Activated naive CD4-positive, alpha-beta T cell (primary cell): ENCODE measurements at places on chromosomes 5 and 9.

DNA sequence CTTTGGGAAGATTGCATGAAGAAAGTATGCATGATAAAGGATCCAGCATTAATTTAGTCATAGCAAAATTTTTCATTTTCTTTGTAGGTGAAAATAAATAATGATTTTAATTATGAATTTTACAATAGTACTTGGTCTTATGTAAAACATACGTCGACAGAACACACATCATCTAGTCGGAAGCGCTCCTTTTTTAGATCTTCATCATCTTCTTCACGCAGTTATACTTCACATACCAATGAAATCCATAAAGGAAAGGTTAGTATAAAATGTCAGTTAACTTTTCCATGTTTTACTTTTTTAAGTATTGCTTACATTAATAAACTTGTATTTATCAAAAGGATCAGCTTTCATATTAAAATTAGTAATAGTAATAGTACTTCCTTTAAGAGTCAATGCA lies 35.8 kb downstream of the C7 start:
- DNase-seq, result no peak

GRCh38 chr9:124297551-124297901 lies 39.8 kb downstream of the NEK6 start:
- DNase-seq, result no peak

- DNase-seq, result no peak
Measured at GRCh38 chr5:118863345-118863744, 125.0 kb downstream of the DTWD2 start.

- no peak for DNase-seq
Measured at GRCh38 chr5:114434396-114435219, 72.7 kb downstream of the KCNN2 start.

DNA sequence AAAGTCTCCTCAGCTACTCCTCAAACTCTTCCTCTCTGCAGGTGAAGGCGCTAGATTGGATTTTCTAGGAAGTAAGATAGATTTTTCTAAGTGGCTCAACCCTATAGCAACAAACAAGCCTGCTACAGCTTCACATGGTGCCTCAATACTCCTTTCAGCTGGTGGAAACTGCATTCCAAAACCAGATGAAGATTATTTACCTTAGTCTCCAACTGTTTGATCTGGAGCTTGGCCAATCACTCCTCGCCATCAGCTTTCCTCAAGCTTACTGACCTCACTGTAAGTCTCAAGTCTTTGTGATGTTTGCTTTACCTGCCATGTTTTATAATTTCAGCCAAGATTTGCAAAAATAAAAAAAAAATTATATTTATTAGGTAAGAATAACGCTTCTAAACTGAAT lies 622.4 kb downstream of the CHSY3 start:
- no peak for DNase-seq

DNA sequence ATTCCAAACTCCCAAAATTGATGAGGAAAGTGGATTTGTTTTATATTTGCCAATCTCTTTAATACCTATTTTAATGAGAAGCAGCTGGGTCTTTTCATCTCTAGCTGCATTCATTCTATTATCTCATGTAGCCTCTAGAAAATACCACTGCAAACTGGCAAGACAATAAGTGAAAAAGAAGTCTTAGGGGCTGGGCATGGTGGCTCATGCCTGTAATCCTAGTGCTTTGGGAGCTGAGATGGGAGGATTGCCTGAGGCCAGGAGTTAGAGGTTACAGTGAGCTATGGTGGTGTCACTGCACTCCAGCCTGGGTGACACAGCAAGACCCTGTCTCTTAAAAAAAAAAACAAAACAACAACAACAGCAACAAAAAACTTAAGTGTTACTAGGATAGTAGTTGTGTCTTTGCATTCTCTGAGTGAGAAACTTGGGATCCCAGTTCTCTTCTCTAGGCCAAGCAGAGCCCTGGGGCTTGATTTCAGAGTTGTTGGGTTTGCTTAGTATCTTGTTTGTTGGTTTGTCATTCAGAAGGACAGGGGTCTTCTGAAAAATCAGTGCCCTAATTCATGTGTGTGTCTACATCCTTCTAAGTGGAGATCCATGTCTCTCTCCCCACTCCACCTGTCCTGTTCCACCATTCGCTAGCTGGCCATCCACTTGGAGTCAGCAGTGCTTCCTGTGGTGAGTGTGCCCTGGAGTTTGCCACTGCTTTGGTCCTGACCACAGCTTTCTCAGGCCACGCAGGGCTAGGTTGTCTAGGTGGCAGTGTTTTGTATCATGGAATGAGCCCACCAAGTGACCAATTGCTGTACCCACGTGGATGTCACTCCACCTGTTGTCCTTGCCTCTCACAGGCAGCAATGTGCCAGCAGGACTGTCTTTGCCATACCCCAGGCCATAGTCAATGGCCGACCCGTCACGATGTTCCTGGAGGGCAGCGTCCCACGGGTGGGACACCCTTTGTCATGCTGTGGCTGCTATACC lies 19.5 kb downstream of the MARCHF6 start:
- no peak for DNase-seq

- DNase-seq, result no peak
Measured at GRCh38 chr5:96880444-96881164, 4.3 kb downstream of the ERAP2 start.

DNA sequence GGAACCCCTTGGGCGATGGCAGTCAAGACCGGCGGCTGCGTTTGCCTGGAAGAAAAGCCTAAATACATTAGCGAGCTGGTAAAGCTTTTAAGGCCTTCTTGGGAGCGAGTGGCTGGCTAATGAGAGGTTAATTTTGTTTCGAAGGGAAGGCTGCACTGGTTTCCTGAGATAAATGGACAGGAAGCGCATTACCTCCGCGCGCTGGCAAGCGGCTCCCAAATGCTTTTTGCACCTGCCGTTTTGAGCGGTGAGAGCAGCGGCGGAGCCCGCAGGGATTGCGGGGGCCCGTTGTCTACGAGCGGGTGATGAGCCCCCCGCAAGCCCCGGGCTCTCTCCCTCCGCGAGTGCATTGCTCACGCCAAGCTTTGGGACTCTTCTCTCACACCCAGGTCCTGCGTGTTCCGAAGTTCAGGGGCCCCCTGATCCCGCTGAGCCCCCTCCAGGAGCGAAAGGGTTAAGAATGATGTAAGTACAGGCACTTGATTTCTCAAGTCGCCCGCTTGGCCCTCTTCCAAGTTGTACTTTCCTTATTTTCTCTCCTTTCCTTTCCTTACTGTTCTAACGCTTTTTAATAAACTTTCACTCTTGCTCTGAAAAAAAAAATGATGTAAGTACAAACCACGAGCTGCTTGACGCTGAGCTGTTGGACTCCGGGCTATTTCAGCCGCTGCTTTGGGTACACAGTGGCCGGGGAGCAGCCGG lies 3.1 kb upstream of the RGMB start:
- no peak for DNase-seq

DNA sequence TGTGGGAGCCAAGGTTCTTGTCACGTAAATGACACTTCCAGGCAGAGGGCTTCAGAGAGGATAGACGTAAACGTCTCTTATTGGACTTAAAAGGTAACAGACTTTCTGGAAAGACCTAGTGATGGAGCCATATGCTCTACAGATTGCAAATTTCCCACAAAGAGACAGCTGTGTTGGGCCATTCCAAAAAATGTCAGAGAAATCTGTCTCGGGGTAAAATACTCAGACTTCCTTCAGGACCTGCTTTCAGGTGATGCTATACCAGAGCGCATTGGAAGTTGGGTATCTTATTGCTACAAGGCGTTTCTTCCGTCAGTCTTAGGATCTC lies 29.2 kb downstream of the PROP1 start:
- no peak for DNase-seq

- no peak for DNase-seq
Measured at GRCh38 chr9:12849486-12850003, 74.7 kb downstream of the LURAP1L start.

GRCh38 chr5:10502130-10502529 lies 60.5 kb downstream of the ROPN1L start:
- DNase-seq, result no peak

DNA sequence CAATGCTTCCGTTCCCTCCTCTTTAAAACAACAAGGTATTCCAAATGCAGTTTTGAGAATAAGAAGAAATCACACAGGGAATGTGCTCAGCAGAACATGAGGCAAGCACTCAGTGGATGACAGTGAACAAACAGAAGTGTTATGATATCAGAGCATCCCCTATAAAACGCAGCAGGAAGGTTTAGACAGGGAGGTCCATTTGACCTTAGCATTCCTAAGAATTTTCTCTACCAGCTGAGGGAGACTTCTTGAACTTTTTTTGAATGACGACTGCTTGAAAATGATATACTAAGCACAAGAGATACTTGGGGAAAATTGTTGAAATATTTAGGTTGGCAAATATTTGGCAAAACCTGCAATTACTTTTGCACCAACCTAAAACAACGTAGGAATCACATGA lies 3.9 kb downstream of the AMACR start:
- DNase-seq, result no peak

GRCh38 chr5:78630047-78630446 lies 18.5 kb downstream of the LHFPL2 start:
- DNase-seq, result no peak

DNA sequence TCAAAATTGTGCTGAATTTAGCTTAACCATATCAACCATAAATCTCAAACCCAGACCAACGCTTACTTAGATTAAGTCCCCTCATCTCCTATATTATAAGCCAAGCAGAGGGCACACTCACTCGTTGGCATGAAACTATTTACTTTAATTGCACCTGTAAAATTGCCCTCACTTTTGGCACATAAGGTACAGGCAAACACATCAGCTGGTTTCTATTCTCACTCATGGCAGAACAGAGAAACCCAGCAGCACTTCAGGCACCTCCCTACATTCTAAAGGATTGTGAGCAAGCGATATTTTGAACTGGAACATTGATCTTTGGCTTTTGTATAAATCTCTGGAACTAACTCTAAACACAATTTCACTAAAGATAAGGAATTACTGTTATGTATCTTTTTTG lies 845.6 kb upstream of the CDH6 start:
- no peak for DNase-seq

- no peak for DNase-seq
Measured at GRCh38 chr9:117334101-117334500, 80.8 kb downstream of the ASTN2 start.

- no peak for DNase-seq
Measured at GRCh38 chr9:18666986-18667772, 193.2 kb downstream of the ADAMTSL1 start.

DNA sequence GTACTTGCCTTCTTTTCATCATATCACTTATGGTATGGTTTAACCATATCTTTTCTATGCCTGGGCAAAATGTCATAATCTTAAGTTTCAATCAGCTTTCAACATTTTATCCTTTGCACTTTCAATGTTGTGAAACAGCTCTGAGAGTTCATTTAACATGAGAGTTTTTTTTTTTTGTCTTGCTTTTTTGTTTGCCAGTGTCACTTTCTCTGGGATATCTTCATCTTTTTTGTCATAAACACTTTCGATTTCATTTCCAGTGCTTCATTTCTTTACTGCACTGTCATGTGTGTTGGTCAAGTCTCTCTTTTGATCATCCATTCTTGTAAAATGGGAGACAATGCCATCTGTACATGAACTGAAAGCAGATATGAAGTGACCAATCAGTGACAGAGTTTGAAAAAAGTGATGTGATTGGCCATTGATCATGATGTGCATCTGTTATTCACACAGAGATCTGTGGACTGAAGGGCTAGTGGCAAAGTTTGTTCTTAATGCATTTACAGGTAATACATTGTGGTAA lies 7.5 kb upstream of the POU5F2 start:
- no peak for DNase-seq

GRCh38 chr5:126462239-126463014 lies 39.2 kb downstream of the GRAMD2B start:
- no peak for DNase-seq

DNA sequence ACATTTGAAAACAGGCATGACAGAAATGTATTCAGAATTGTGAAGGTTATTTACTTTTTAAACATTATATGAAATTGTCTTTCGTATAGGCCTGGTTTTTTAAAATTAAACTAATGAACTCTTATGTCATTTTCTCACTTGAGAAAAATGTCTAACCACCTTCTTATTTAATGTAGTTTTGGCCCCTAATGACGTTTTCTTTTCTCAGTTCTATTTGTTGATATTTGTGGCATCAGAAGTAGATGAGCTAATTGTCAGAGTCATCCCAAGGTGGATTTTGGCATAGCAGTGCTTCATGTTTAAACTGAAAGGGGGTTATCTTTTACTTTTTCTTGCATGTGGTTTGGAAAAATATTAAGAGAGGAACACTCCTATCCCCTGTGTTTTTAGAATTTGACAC lies 28.2 kb downstream of the TGFBR1 start:
- no peak for DNase-seq

- no peak for DNase-seq
Measured at GRCh38 chr5:128684961-128685360, 146.9 kb upstream of the FBN2 start.

GRCh38 chr5:11007269-11007870 lies 246.3 kb upstream of the DAP start:
- DNase-seq, result no peak

DNA sequence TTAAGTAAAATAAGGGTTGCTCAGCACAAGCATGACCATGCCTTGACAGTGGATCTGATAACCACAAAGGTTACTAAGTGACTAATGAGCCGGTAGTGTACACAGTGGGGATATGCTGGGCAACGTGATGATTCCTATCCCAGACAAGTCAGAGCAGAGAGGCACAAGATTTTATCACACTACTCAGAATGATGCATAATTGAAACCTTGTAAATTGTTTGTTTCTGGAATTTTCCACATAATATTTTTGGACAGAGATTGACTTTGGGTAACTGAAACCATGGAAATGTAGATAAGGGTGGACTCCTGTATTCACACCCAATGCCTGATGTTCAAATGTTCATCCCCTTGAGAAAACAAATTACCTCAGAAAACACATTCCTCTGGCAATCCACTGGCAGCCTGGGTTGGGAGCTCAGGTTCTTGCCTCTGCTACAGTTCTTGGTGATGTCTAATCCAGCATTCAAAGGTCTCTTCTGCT lies 16.2 kb upstream of the ERAP1 start:
- DNase-seq, result no peak

DNA sequence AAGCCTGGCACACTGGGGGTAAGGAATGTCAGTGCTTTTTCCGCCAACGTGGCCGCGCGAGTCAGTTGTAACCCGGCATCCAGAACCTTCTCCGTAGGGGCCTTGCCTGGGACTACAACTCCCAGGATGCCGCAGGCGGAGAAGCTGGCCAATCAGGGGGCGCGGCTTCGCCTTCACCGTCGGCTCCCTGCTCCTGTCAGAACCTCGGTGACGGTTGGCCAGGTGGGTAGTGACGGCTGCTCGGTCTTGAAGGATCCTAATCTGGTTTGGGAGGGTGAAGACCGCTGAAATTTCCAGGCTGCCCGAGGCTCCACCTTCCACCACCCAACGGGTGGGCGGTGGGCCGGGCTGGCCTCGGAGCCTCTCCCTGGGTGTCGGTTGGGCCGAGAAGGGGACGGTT lies at the start of gene C5orf58:
C5orf58 (plus strand) TSS at position 200 of the 400 bp plus-strand sequence. CDS start 1,992 bp downstream, outside the sequence.
- DNase-seq, result no peak

- no peak for DNase-seq
Measured at GRCh38 chr9:89212171-89212570, 33.6 kb upstream of the SHC3 start.
